Endodermal cell (in vitro differentiated cells): ENCODE measurements at places on chromosomes 3 and 15. TPM values are rescaled to one million over a fixed set of nuclear protein-coding genes. Genes with fewer than 3 reads are reported as not detected.

DNA sequence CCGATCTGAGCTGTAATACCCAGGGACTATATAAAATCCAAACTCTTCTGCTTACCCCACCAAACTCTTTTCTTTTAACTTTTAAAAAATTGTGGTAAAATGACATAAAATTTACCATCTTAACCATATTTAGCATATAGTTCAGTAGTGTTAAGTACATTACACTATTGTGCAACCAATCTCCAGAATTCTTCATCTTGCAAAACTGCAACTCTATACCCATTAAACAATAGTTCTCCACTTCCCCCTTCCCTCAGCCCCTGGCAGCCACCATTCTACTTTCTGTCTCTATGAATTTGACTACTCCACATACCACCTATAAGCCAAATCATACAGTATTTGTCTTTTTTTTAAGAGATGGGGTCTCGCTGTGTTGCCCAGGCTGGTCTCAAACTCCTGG, 38.7 kb downstream of the SENP8 start:
- no peak for DNase-seq

- no peak for DNase-seq
Observed at GRCh38 chr3:104519068-104519467, 847.6 kb upstream of the ALCAM start.

CSPG5 gene
- total RNA-seq, result 0.68 and 0.70 TPM in 2 replicates

DNA sequence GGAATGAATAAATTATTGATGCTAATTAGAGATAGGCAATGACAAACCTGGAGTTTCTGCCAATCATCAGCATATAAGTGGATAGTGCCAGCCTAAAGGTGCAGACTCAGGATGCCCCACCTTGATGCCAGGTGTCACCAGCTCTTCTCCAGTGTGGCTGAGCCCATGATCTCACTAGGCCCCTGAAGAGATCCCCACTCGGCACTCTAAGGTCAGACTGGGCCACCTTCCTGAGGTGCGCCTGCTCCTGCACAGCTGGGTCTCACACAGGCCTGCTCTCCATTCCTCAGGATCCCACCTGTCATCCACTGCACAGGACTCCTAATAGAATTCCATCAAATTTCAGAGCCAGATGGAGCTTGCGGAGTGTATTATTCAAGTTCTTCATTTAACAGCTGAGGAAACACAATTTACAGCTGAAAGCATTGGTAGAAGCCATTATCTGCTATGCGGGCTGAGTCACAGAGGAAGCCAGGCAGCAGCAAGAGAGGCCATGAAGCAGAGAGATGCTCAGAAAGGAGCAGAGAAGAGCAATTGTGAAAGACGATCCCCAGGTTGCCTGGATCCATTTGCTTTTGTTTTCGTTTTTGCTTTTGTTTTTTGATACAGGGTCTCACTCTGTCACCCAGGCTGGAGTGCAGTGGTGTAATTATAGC, 25.1 kb upstream of the FSTL1 start:
- peak; percentile 38 for DNase-seq

RFT1 gene
- total RNA-seq, result 26.5 and 29.3 TPM in 2 replicates

- no peak for DNase-seq
Observed at GRCh38 chr3:156812521-156813335, 13.4 kb upstream of the LEKR1 start.

DNA sequence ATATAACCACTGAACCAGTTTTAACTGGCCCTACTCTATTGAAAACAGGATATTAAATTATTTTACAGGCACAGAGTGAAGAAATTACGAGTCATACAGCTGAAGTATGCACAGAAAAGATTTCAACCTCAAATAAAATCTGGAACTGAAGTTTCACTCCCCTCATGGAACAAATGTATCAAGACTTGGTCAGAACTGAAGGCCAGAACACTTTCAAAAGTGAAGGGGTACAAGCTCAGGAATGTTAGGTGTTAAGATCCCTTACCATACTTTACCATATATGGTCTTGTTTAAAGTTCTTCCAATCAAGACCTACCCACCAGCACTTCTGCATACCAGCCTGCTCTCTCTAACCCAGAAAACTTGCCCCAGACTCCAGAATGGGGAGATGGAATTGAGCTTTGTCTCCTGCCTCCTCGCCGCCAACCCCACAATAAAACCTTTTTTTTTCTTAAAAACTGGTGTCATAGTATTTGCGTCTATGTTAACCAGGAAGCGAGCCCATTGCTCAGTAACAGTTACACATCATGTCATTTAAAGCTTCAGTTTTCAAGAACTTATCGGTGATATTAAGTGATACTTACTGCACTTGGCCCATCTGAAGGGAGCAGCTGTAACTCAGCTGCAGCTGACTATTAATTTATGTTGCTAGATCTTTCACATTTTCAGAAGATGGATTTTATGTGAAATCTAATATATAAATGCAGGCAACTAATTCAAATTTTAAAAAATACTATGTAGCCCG, 59.9 kb downstream of the OXSM start:
- no peak for DNase-seq

GRCh38 chr3:13648060-13649001, 99.4 kb downstream of the FBLN2 start:
- DNase-seq, result peak; percentile 99

DNA sequence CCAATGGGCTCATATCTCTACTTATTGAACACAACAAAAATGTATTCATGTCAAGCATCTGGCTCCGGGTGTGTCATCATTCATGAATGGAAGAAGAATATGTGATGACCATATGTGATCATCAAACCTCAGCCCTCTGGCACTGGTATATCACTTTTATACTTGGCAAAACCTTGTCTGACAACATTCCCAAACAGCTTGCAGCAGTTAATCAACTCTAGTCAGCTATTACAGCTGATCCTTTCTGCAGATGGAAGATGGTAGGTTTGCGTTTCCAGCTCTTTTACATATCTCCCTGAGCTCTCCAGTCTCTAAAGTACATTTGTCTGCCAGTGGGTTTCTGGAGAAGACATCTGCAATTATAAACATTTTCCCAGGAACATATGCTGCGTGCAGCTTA, 6.6 kb downstream of the PLSCR5 start:
- no peak for DNase-seq

- DNase-seq, result no peak
Observed at GRCh38 chr15:59306520-59307164, 66.0 kb downstream of the MYO1E start.

DNA sequence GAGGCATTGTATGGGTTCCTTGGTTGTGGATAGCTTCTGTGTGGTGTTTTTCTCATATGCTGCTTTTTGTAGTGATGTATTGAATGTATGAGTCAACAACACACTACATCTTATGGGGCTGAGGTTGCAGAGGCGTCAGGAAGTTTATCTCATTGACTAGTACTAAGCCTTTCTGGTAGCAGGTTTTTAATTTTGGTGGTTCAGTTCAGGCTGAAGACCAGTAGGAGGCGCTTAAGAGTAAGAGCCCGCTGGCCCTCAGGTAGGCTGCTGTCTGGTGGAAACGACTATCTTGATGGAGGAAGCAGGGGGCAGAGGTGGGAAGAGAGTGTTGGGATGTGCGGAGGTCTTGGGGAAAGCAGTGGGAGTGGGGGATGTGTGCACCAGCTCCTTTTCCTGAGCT, 62.4 kb downstream of the RTP4 start:
- peak; percentile 56 for DNase-seq

GOLGA8T gene
- 0.20 TPM in 1 of 2 replicates, not detected in the other for total RNA-seq

- DNase-seq, result no peak
Observed at GRCh38 chr15:76932135-76932966, 802 bp downstream of the RCN2 start.

CRYGS gene
- total RNA-seq, result 2.0 and 2.4 TPM in 2 replicates
